A375 (cell line): ENCODE measurements at places on chromosomes 13 and 19. TPM values are rescaled to one million over a fixed set of nuclear protein-coding genes. Genes with fewer than 3 reads are reported as not detected.

The CGB2 gene
- total RNA-seq, result not detected in 2 replicates

The CYP2A7 gene
- total RNA-seq, result not detected in 2 replicates

The ZIK1 gene
- total RNA-seq, result 11.8 and 17.0 TPM in 2 replicates

The PSG3 gene
- total RNA-seq, result not detected in 2 replicates

The JUND gene
- 238 and 267 TPM in 2 replicates for total RNA-seq

The PAK4 gene
- 8.4 and 13.1 TPM in 2 replicates for total RNA-seq

The DAZAP1 gene
- total RNA-seq, result 154 and 161 TPM in 2 replicates

The CEACAM3 gene
- total RNA-seq, result not detected in 2 replicates

The CCL25 gene
- total RNA-seq, result not detected in 2 replicates

The ADAMTSL5 gene
- total RNA-seq, result 2.3 and 3.8 TPM in 2 replicates

The TLE6 gene
- 1.4 and 1.5 TPM in 2 replicates for total RNA-seq
